Fibroblast of pulmonary artery (primary cell): ENCODE measurements at places on chromosomes 2 and 18.

DNA sequence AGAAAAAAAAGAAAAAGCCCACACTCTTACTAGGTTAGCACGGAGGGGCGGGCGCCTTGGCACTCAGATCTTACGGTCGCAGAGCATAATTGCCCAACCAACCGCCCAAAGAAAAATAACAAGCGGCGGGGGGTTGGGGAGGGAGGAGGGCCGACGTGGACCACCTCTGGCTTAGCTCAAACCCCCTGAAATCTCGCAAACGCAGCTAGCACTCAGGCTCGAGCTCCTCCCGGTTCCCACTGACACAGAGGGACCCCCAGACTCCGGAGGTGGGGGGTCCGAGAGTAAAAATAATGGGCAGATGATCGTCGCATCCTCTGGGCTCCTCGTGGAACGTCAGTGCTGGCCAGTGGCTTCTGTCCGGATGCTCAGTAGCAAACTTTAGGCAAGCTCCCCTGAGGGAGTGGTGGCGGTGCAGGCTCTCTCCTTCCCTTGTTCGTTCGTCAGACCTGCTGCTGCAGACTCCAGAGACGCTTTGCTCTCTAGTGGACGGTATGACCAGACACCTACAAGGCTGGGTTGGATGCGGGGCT lies 12.0 kb downstream of the CATIP start:
- DNase-seq: no peak

DNA sequence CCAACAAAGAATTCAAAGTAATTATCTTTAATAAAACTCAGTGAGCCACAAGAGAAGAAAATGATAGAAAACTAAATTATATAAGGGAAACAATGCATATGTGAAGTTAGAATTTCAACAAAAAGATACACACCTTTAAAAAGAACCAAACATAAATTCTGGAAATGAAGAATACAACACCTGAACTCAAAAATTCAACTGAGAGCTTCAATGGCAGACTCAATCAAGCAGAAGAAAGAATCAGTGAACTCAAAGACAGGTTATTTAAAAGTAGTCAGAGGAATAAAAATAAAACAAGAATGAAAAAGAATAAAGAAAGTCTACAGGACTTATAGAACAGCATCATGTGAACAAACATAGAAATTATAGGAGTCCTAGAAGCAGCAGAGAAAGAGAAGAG lies 73.4 kb downstream of the L3MBTL4 start:
- DNase-seq: no peak

DNA sequence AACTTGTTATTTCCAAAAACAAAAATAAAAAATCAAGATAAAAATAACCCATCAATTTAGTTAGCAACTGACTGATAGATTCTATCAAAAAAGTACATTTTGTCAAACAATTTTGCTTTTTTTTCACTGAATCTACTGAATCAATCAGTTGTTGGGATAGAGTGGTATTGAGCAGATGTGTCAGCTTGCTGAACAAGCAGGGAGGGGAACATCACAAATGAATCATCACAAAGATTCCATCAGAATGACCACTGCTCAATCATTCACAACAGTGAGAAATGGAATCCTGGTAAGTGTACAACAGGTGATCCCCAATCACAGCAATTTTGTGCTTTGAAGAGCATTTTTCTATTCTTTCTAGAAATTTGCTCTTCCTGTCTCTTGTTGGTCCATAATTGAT lies 12.3 kb upstream of the SLC14A2 start:
- no peak for DNase-seq

- DNase-seq: peak; percentile 1
These were observed 636.2 kb downstream of the NRXN1 start for GRCh38 chr2:50395605-50396297.

- DNase-seq: no peak
These were observed 19.1 kb upstream of the RAB11FIP5 start for GRCh38 chr2:73131807-73132206.

DNA sequence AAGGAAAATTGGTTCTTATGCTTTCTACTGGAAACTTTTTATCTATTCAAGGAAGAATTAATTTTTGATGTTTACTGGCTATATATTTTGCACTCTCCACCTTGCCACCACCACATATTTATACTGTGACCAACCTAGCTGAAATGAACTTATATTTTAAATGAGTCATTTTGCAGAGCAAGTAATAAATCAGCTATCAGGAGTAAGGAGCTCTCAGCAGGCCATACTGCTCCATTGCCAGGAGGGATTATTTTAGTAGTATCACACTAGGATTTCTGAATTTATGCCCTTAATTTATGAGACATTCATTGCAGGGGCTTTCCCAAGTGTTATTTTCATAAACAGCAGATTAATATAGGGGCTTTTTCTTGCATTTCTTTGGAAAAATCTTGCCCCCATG lies 125.8 kb upstream of the CYP1B1 start:
- DNase-seq: no peak

- peak; percentile 93 for DNase-seq
These were observed at the start of gene IKZF2 for GRCh38 chr2:213151437-213152064. IKZF2 (minus strand) TSS chr2:213151612; CDS start chr2:213148629, 2,983 bp downstream.

DNA sequence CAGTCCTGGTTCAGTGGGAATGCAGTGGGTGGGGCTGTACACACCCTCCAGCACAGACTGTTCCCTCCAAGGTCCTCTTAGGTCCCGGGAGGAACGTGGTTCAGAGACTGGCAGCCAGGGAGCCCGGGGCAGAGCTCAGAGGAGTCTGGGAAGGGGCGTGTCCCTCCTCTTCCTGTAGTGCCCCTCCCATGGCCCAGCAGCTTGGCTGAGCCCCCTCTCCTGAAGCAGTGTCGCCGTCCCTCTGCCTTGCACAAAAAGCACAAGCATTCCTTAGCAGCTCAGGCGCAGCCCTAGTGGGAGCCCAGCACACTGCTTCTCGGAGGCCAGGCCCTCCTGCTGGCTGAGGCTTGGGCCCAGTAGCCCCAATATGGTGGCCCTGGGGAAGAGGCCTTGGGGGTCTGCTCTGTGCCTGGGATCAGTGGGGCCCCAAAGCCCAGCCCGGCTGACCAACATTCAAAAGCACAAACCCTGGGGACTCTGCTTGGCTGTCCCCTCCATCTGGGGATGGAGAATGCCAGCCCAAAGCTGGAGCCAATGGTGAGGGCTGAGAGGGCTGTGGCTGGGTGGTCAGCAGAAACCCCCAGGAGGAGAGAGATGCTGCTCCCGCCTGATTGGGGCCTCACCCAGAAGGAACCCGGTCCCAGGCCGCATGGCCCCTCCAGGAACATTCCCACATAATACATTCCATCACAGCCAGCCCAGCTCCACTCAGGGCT lies 17.5 kb upstream of the FAHD2A start:
- no peak for DNase-seq

DNA sequence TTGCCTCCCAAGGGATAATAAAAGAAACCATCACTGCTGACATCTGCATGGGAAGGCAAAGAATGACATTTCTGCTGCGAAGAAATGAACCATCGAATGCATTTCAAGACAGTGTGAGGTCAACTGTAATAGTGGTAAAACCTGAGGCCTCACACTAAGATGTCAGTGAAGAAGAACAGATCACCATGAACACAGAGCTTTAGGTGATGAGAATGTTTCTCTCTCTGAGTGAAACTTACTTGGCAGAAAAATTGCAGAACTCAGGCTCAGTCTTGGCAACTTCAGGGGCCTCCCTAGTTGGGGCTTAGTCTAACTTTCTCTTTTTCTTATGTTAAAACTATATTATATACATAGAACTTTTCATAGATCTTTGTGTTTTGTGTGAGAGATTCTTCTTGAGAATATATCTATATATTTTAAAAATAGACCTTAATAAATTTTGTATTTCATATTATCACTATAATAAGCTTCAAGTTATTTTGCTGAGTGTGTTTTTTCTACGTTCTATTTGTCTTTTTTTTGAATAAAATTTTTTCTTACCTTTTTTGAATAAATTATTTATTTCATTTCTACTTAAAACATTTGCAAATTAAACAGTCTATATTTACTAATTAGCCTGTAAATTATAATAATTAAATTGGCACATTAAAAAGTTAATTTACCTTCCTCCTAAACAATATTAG lies 427.5 kb upstream of the TRIB2 start:
- no peak for DNase-seq

DNA sequence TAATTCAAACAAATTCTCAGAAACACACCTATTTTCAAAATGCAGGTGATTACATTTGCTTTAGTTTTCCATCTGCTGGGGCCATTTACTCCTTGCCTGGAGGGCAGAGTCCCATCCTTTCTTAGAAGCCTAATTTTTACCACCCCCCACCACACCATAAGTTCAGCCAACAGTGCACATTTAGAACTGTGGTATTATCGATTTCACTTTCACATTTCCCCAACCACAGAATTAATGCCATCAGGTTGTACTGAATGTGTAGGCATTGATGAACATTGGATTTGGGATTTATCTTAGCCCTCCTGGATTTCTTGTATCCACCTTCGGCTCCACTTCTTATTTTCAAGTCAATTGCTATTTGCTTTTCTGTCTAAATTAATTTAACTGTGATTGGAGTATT lies 4.5 kb downstream of the SCYGR3 start:
- DNase-seq: no peak

DNA sequence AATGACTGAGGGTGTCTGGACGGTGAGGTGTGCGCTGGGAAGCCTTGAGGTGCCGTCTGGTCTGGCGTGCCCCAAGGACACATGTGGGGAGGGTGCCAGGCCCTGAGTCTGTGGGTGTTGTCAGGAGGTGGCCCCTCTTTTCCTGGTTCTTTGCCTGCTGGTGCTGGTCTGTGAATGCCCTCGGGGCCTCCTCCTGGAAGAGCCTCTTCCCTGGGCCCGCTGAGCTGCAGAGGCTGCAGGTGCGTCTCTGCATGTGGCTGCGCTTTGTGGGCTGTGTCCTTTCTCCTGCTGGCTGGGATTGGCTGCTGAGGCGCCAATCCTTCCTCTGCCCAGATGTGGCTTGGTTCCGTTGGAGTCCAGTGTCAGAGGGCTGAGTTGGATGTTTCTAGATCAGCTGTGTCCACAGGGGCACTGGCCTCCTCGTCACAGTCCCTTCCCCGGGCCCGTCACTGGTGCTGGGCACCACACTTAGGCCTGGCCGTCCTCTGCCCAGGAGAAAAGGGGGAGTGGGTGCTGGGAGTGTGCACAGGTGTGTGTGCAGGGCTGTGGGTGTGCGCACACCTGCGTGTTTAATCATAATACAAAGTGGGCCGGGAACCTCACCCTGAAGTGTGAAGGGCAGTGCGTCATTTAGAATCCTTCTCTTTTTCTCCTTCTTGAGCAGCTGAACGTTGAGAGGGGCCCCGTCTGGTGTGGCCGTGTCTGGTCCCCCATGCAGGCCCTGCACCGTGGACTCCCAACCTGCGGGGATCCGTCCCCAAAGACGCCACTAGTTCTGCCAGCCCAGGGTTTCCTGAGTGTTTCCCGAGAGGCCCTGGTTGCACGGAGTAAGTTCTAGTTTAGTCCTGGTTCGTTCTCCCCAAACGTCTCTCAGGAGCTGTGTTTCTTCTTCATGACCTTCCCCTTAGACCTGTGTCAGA lies 35.5 kb downstream of the RTP5 start:
- no peak for DNase-seq

DNA sequence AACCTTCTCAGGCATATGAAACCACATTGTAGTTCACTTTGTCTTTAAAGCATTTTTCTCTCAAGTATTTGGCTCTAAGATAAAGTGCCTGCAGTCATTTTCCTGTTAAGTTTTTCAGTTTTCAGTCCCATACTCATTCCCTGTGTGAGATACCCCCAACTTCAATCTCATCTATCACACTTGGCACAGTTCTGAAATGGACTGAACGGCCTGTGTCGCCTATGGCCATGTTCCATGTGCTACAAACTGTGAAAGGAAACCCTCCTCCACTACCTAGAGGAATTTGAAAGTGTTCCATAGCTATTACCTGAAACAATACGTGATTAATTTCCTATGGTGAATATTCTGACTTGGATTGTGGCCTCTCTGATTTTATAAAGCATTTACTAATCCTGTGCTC lies 319.1 kb downstream of the CTNNA2 start:
- DNase-seq: no peak

DNA sequence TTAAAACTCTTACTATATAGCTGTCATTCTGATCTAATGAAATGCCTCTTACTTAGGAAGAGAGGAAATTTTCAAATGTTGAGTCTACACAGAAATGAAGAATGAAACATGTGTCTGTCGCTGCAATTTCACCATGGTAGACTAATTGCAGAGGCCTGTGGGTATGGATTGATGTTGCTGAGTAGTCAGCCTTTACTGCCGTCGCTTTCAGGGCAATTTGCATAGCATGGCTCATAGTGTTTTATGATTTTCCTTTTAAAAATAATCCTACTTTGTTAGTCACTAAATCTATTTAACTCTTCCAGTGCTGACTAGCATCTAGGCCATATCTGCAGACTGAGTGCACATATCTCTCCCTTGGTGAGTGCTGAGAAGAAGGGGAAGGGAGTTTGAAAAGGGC lies 819.2 kb downstream of the SATB2 start:
- no peak for DNase-seq
